ENCODE measurements at places on chromosomes 1 and 21.

GRCh38 chr21:32705139-32705538 lies 22.7 kb downstream of the SYNJ1 start:
- DNase-seq = no peak

DNA sequence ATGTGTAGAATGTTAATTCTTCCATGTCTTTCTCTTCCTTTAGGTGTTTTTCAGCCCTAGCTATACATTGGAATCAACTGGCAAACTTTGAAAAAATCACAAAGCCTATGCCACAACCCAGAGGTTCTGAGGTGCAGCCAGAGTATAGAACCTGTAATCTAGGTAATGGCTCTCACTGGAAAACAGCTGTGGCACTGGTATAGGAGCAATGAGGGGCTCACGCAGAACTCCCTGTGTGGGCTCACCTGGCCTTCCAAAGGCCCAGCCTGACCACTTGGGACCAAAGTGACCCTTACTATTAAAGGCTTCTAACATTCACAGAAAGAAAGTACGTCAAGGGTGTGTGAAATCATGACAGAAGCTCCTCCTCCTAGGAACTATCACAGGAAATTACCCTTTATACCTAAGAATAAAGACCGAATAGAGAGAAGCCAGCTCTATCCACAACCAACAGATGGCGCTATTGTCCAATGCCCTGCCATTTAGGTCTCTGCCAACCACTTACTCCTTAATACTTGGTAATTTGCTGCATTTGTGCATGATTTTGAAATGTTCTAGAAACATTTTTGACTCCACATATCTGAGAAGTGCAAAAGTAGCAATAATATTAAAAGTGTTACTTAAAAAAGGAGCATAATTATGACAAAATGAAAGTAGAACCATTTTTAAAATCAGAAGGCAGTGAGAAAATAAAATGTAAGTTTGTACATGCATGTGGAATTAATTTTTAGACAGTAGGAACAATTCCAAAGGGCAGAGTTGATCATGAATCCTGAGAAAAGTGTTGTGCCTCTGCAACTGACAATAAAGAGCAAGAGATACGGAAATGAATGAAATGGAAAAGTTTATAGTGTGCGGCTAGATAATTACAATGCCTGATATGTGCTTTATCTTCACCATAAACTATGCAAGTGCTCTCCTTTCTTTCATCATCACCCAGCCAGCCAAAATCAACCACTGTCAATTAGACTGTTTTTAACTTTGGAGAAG lies 93.1 kb upstream of the HAO2 start:
- DNase-seq = peak; percentile 31

DNA sequence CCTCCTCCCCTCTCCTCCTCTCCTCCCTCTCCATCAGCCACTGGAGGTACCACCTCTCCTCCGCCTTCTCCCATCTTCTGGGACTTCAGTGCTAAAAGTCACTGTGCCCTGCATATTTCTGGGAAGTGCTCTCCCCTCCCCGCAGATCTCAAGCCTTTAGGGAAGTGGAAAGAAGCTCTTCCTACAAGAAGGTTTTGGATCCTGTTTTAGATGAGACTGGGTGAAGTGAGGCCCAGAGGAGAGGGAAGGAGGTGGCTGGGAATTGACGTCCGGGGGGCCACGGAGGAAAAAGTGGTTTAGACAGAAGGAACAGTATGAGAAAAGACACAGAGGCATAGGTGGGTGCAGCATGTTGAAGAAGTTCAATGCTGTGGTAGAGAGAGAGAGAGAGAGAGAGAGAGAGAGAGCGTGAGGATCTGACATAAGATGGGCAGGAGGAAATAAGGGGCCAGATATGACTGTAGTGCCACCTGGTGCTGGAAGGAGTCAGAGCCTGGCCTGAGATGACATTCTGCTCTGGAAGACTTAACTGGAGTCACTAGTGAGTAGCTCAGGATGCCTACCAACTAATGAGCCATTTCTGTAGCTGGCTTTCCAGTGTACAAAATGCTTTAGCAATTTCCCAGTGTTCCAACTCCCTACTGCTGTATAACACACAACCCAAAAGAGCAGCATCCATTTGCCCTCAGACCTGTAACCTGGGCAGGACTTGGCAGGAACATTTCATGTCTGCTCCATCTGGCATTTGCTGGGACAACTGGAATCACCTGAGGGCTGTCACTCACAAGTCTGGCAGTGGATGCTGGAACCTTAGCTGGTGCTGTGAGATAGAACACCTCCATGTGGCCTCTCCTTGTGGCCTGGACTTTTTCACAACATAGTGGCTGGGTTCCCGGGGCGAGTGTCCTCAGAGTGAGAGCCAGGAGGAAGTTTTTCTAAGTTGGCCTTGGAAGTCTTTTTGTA lies 16.6 kb upstream of the ZSCAN20 start:
- peak; percentile 41 for DNase-seq

GRCh38 chr1:35863881-35864625 lies 19.0 kb upstream of the AGO1 start:
- DNase-seq = no peak

- no peak for DNase-seq
Observed at GRCh38 chr1:26403656-26404055, 7.0 kb upstream of the LIN28A start.

DNA sequence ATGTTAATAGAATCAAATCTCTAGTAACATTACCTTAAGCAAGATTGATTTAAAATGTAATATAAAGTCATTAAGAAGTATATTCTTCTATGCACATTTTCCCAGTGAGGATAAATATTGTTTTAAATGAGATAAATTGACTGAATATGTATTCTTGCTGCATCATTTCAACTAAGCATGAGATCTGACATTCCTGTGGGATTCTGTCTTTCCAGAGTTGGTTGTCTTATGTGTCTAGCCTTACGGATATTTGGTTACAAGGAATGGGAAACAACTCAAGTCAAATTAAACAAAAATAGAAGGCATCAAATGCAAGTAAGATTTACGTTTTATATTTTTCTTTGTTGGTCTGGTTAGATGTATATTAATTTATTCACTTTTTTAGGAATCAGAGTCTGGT lies 287.5 kb downstream of the PTGER3 start:
- DNase-seq = no peak

DNA sequence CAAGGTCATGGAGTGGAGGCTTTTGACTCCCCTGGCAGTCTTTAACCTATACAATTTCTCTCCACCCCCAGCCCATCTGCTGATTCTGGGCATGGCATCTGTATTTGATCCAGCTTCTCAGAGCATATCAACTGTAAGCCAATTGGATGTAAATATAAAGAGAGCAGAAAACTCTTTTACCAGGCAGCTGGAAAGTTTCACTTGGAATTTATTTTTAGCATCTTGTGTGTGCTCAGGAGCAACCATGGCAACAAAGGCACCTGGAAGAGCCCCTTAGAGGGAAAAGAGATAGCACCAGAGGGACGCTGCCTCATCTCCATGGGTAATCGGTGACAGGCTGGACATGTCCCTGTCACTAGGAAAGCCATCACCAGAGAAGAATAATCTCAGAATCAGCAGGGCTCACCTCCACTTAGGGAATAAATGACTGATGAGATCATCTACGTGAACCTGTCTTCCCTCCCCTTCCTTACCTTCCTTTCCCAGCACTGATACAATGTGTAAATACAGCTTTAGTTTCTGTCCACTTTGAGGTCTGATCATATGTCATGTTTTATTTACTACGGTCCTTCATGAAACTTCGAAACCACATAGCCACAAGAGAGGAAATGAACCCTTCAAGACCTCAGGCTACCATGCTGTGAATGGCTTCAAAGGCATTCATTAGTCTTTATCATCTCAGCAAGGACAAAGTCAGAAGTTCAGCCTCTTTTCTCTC lies 25.3 kb upstream of the SIPA1L2 start:
- DNase-seq = no peak

- DNase-seq = peak; percentile 45
Observed at GRCh38 chr1:110003747-110004428, 19.3 kb downstream of the AHCYL1 start.

DNA sequence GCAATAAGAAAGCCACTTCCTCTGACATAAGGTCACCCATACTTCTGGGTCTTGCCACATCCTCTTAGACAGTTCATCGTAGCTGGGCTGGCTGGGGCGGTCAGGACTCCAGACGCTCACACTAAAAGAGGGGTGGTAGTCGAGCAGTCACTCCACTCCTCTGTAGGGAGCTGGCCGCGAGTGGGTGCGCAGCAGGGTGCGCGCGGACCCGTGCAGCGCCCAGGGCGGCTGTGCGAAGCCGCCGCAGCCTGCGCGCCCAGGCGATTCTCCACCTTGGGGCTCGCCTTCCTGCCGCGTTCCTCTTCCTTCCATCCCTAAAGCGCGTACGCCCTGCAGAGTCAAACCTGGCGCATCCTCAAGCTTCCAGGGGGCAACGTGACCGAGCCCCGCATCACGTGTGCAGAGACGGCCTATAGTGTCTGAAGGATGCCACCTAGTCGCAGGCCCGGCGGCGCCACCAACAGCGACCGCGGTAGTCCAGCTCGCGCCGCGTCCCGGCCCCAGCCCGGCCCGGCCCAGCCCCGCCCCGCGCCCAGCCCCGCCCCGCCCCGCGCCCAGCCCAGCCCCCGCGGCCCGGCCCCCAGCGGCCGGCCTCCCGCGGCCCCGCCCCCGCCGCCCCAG lies 360 bp upstream of the PRDX6 start:
- peak; percentile 92 for DNase-seq

DNA sequence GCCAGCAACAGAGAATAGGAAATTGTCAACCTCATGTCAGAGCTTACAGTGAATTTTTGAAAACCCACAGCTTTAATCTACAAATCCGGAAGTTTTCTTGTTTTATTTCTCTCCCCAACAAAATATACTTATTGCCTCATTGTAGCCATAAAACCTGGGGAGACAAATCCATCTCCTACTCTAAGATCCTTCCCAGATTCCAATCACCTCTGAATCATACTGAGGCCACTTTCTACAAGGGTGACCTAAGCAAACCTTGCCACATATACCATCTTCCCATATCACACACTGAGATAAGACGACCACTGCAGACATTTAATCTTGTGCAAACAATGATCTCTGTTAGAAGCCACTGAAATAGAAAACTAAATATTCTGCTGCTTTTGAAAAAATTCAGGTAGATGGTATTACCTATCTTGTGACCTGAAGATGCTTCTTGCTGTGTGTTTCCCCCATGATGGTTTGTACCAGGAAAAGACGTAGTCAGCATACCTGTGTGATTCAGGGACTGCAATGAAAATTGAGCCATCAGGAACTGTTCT lies 171.5 kb upstream of the DUSP10 start:
- no peak for DNase-seq

DNA sequence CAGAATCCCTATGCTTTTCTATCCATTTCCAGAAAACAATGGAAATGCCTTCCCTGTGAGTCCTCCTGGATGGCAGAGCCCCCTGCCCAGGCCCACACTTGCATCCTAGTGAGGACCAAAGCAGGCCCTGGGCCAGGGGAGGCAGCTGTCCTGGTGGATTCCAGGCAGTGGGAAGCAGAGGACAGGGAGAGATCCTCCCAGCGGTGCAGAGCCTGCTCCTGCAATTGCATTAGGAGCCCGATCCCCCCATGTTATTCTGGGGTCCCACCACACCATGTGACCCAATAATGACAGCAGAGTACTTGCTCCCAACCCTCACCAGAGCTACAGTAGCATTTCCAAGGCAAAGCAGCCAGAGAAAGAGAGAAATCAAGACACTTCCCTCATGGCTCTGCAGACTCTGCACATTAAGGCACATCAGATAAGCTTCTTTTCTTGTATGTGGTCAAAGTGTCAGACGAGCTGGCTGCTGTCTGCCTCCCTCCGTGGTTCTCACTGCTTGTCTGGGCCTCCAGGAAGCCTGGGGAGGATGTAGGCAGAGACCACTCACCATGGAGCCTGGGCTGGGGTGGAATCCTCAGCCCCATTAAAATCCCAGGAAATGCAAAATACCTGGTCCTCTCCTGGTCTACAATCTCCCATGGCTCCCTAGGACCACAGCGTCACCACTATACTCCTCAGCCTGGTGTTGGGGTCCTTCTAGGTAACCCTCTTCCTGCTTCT lies 54.9 kb upstream of the RUNX3 start:
- peak; percentile 60 for DNase-seq
